ENCODE measurements at places on chromosomes 7 and 10. TPM values are rescaled to one million over a fixed set of nuclear protein-coding genes. Genes with fewer than 3 reads are reported as not detected.

The LRRD1 gene
- not detected for total RNA-seq

DNA sequence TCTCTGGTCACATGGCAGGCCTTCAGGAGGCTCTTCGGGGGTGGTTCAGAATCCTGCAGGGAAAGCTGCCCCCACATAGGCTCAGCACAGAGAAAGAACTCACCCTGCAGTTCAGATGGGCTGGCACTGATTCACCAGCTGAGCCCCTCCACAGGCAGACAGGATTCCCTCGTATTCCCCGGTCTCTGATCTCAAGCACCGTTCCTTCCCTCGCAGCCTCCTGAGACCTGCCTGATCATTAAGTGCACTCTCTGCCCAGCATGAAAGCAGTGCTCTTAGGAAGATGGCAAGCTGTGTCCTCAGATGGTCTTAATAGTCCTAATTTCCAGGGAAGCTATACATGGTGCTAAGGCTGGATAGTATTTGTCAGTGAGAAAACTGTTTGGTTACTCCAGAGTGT lies 78.2 kb upstream of the NPS start:
- no peak overlapping the region for H3K27ac ChIP-seq
- no peak for DNase-seq
- no peaks in the 10 kb centered on the region for H3K36me3 ChIP-seq
- H3K4me3 ChIP-seq: no peak overlapping the region

DNA sequence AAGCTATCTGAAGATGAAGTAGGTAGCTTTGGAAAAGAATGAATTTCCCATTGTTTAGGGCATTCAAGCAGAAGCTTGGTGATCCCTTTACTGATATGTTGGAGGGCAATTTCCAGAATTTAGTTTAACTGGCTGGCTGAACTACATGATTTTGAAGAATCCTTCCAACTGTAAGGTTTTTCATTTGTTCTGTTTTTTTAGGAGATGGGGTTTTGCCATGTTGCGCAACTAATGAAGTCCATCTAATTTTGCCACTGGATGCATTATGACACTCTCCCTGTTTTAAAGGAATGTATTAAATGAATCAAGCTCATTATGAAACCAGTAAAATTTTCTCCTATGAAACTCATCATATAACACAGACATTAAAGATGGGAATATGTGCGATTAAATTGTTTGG lies 6.1 kb upstream of the DDX50 start:
- no peak overlapping the region for H3K27ac ChIP-seq
- H3K4me3 ChIP-seq: no peak overlapping the region
- DNase-seq: no peak
- H3K4me1 ChIP-seq: peaks cover 2% of the 10 kb centered on the region

The ELN gene
- not detected for total RNA-seq

The CRHR2 gene
- total RNA-seq: not detected

The MBL2 gene
- not detected for total RNA-seq

DNA sequence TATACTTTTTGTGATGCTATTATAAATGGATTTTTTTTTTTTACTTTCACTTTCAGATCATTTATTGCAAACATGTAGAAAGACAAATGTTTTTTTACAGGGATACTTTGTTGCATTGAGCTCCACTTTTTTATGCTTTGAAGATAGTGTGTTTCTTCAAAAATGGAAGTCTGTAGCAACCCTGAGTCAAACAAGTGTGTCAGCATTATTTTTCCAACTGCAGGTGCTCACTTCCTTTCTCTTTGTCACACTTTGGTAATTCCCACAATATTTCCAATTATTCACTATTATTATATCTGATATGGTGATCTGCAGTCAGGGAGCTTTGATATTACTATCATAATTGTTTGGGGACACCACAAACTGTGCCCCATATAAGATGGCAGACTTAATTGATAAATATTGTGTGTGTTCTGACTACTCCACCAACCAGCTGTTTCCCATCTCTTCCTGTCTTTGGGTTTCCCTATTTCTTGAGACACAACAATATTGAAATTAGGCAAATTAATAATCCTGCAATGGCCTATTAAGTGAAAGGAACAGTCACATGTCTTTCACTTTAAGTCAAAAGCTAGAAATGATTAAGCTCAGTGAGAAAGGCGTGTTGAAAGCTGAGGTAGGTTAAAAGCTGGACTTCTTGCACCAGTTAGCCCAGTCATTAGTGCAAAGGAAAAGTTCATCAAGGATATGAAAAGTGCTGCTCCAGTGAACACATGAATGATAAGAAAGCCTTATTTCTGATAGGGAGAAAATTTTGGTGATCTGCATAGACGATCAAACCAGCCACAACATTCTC lies 231.3 kb upstream of the SH2B2 start:
- no peak for DNase-seq
- H3K27ac ChIP-seq: no peak overlapping the region
- H3K4me3 ChIP-seq: no peak overlapping the region
- no peaks in the 10 kb centered on the region for H3K4me1 ChIP-seq
- H3K36me3 ChIP-seq: no peaks in the 10 kb centered on the region
- H3K27me3 ChIP-seq: no peaks in the 10 kb centered on the region

GRCh38 chr10:13795653-13796555 lies 209.1 kb downstream of the PRPF18 start:
- H3K27me3 ChIP-seq: no peaks in the 10 kb centered on the region
- no peaks in the 10 kb centered on the region for H3K36me3 ChIP-seq
- peak overlapping the region; percentile 14 for H3K27ac ChIP-seq
- H3K4me1 ChIP-seq: peaks cover 51% of the 10 kb centered on the region

DNA sequence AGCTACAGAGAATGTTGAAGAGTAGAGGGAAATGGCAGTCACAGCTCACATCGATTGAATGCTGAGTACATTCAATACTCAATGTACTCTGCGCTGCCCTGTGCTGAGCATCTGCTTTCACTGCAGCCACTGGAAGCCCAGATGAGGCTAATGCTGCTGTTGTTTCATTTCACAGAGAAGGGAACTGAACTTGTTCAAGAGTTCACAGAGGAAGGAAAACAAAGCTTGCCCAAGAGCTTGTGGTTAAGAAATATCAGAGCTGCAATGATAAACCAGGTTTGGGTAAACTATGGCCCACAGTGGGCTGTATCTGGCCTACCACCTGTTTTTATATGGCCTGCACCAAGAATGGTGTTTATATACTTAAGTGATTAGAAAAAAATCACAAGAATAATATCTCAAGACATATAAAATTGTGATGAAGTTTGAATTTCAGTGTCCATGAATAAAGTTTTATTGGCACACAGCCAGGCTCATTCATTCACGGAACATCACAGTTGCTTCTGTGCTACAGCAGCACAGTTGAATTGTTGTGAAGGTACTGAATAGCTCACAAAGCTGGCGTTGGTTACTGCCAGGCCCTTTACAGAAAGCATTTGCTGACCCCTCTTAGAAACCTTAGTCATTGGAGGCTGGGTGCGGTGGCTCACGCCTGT lies 64.1 kb downstream of the CFAP58 start:
- no peaks in the 10 kb centered on the region for H3K4me1 ChIP-seq
- no peaks in the 10 kb centered on the region for H3K36me3 ChIP-seq
- H3K27ac ChIP-seq: no peak overlapping the region

DNA sequence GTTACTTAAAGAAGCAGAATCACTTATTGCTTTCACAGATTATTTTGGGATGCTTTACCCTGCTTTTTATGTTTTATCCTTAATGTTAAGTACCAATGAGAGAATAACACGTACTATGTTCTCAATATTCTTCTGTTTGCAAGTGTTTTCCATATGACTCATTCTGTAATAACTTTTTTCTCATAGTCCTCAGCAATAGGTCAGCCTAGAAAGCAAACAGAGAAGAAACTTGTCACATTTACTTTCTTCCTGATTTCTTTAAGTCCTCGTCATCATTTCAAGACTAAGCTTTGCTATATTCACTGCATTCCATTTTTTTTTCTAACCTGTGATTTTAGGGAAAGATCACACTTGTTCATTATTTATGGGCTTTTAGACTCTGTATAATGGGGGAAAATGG lies 6.8 kb upstream of the AGR2 start:
- no peaks in the 10 kb centered on the region for H3K4me1 ChIP-seq
- no peaks in the 10 kb centered on the region for H3K36me3 ChIP-seq
- no peak for DNase-seq
- H3K27ac ChIP-seq: no peak overlapping the region
- H3K4me3 ChIP-seq: no peak overlapping the region

The DNAJC9 gene
- total RNA-seq: 15.4 TPM

DNA sequence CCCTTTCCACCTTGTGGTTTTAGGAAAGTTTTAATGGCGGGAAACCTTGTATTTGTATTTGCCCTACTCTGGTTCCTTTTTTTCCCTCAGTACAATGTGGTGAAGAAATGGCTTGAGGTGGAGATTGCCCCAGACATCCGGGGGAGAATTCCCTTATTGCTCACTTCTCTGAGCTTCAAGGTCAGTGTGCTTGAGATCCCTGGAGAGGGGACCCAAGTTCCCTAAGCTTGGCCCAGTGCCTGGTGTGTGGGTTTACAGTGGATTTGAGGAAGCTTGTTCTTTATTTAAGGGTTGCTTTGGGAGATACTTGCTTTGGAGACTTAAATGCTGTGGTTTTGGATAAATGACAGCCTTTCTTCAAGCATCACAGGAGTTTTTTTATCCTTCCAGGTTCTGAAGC lies 18.3 kb downstream of the CALHM2 start:
- H3K4me3 ChIP-seq: no peak overlapping the region
- DNase-seq: no peak
- no peaks in the 10 kb centered on the region for H3K27me3 ChIP-seq
- H3K4me1 ChIP-seq: peaks cover 13% of the 10 kb centered on the region
- H3K36me3 ChIP-seq: peaks cover 63% of the 10 kb centered on the region
- H3K27ac ChIP-seq: no peak overlapping the region

GRCh38 chr7:46210467-46210866 lies 289.4 kb upstream of the IGFBP3 start:
- H3K4me1 ChIP-seq: no peaks in the 10 kb centered on the region
- H3K27me3 ChIP-seq: no peaks in the 10 kb centered on the region
- no peak overlapping the region for H3K27ac ChIP-seq
- H3K36me3 ChIP-seq: no peaks in the 10 kb centered on the region

The PRSS1 gene
- total RNA-seq: not detected

The IFIT2 gene
- total RNA-seq: 38.9 TPM

The TUBB8 gene
- total RNA-seq: not detected

- H3K4me1 ChIP-seq: no peaks in the 10 kb centered on the region
- no peak overlapping the region for H3K4me3 ChIP-seq
- H3K27me3 ChIP-seq: no peaks in the 10 kb centered on the region
- no peak overlapping the region for H3K27ac ChIP-seq
- no peak for DNase-seq
These were observed 76.9 kb upstream of the MGMT start for GRCh38 chr10:129390147-129390546.

GRCh38 chr7:132456418-132456817 lies 119.9 kb downstream of the PLXNA4 start:
- peaks cover 33% of the 10 kb centered on the region for H3K4me1 ChIP-seq
- DNase-seq: no peak
- no peaks in the 10 kb centered on the region for H3K36me3 ChIP-seq
- no peak overlapping the region for H3K4me3 ChIP-seq

- H3K4me1 ChIP-seq: peaks cover 8% of the 10 kb centered on the region
- H3K4me3 ChIP-seq: no peak overlapping the region
- no peaks in the 10 kb centered on the region for H3K36me3 ChIP-seq
- DNase-seq: no peak
These were observed 119.4 kb downstream of the COL28A1 start for GRCh38 chr7:7416031-7416858.

DNA sequence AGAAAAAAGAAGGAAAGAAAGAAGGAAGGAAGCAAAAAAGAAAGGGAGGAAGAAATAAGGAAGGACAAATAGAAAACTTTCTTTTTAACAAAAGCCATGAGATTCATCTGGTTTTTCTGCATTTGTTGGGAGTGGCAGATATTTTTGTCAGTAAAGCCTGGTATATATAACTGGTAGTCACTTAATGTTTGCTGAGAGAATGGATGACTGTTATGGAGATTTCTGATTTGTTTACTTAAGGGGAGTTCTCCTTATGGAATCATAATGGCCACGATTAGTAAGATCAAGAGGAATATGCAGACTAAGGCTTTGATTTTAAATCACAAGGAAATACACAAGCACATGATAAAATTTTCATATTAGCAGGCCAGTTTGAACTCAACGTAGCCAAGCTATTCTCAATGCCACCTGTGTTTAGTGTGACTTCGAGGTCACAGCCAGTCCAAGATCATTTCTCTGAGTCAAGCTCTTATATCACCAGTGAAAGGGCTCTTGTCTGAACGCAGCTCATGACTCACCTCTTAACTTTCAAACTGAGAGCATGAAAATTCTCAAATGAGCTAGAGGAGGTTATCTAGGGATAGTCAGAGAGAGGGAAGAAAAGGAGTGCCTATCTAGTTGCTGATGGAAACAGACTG lies 445.1 kb upstream of the ZMIZ1 start:
- DNase-seq: no peak
- no peaks in the 10 kb centered on the region for H3K4me1 ChIP-seq
- H3K36me3 ChIP-seq: no peaks in the 10 kb centered on the region
- H3K4me3 ChIP-seq: no peak overlapping the region
- no peak overlapping the region for H3K27ac ChIP-seq

The SPDYE11 gene
- total RNA-seq: not detected

All from CD4-positive, alpha-beta T cell (primary cell).